ENCODE measurements at places on chromosomes 5 and 9.
A peak's percentile ranks its signal among the peaks of the same experiment; 100 is the strongest.

DNA sequence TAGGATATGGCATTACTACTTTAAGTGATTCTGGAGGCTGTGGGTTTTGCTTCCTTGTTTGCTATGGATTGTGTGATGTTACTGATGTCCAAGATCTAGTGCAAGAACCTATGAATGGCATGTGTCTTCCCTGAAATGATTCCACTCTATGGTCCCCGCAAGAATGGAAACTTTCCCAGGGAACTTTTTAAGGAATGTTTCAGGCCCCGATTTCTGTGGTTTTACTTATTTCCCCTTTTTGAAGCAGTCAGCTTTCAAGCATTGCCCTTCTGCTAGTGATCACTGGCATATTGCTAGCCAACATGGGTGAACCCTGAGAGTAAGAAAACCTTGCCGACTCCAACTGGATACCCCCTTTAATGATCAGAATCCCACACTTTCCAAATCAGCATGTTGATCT, 26.6 kb upstream of the CD180 start:
- no peak for DNase-seq

GRCh38 chr9:114301798-114302565, 20.9 kb upstream of the ORM1 start:
- no peak for DNase-seq

DNA sequence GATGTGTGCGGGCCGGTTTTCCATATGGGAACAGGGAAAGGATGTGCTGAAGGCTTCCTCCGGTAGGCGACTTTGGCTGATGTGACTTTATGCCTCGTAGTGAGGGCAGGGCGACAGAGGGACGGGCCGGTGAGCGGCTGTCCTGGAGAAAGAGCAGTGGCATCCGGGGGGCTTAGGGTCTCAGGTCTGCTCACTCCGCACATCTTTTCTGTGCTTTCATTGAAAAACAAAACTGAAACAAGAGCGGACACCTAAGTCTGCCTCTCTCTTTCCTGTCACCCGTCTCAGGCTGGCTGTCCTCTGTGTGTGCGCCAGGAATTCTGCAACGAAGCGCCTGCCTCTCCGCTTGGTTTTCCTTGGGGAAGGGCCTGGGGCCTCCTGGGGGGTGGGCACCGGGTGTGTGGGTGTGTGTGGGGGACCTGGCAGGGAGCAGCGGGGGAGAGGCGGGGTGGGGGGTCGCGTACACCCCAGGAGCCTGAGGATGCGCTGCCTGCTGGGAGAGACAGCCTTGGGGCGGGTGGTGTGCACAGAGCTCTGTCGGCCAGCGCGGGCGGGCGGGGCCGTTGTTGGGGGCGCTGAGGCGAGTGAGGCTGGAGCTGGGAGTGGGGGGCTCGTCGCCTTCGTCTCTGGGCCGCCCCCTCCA, 580 bp upstream of the PRRX2 start:
- DNase-seq, result no peak

DNA sequence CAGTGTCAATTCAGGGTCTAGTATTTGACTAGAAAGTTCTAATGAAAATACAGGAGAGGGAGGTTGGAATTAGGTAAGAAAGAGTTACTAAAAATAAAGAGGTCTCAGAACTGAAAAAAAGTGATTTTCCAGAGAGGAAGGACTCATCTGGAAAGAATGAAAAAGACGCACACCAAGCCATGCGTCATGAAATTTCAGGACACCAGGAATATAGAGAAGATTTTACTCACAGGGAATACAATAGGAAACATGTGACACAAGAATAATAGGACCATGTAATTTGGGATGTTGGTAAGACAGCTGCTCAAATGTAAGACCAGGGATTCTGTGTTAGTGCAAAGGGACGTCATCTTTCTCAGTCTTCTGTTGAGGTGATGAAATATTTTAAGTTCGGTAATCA, 224.7 kb downstream of the GDNF start:
- DNase-seq, result no peak

DNA sequence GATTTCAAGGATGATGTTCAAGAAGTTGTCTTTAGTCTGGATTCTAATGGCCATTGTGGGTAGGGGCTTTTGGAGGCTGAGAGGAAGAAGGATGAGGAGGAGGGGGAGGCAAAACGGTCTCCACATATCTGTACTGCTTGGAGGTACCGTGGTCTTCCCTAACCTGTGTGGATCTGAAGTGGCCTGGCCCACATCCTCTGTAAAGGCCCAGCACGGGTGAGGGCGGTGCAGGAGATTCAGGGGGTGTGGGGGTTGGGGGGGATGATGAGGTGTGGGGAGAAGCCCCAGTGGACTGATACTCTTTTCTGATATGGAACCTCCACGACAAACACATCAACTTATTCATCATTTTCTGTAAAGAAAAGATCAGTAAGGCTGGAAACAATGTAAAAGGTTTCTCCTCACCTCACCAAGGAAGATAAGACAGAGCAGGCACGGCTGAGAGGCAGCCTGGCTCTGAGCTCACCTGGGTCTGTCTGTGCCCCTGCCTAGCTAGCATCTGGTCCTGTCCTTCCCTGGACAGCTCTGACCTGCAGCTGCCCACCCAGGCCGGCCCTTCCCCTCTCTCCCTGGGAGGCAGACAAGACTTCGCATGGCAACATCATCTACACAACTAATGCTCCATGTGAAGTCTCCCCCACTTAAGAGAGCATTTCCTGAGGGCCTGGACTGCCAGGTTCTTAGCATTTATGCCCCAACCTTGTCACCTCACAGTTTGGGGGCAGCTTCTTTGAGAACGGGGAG, 5.6 kb upstream of the IL3 start:
- DNase-seq, result no peak

DNA sequence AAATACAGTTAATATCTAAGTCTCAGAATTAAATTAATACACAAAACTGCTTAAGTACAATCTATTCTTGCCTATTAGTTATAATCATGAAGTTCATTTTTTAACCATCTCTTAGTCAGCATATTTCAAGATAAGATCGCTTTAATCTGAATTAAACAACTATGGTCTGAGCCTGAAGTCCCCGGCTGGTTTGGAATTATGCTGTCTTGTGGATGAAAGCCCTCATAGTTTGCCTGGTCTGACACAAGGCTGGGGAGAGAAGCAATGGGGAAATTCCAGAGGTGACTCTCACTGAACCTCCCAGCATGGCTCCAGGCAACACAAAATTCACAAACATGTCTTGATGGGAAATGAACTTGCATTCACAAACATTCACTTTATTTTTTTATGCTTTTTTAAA, 28.0 kb upstream of the GRAMD2B start:
- DNase-seq, result no peak

- DNase-seq, result no peak
Measured at GRCh38 chr9:71704796-71705195, 63.5 kb downstream of the CEMIP2 start.

DNA sequence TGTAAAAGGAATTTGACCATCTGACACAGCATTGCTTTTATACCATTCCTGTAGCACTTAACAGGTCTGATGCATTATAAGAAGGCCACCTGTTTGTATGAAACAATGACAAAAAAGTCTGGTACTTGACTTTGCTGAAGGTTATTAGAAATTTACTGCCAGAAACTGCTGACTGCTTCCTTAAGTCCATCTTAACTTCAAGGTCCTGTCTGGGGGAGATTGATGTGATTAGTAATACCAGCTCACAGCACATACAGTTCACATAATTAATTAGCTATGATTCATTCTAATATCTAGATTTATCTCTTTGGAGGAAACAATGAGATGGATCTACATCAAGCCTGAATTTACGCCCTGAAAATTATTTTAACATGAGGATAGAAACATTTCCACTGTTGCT, 49.6 kb upstream of the TEK start:
- no peak for DNase-seq

GRCh38 chr5:128538000-128538249, at the start of gene FBN2:
Gene FBN2, minus strand, starts transcription at chr5:128538245. Its CDS starts 642 bp downstream, at chr5:128537603.
- DNase-seq, result no peak

DNA sequence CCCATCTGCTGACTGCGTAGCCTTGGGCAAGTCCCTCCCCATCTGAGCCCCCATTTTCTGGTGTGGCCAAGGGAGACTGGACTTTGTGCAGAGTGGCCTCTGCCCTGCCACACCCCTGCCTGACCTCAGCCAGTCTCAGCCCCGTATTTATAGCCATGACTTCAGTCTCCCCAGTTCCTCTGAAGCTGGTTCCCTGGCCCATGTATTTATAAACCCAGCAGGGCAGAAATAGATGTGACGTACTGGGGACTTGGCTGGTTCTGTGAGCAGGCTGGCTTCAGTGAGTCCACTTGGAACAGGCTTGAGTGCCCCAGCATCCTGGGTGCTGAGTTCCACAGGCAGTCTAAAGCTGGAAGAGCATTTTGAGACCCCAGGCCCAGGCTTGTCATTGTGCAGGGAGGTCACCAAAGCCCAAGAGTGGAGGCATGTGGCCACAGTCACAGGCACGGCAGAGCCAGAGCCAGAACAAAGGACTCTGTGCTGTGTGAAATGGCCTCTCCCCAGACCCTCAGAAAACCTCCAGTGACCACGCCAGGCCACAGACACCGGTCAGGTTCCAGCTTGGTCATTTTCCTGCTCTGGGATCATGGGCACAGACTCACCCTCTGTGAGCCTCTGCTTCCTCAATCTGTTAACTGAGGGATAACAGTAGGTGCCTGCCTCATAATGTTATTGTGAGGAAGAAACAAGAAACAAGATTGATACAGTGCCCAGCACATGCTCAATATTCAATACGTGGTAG, 30.4 kb upstream of the SYNPO start:
- no peak for DNase-seq

GRCh38 chr9:110531776-110532175, 47.8 kb downstream of the SVEP1 start:
- DNase-seq, result no peak

- DNase-seq, result no peak
Measured at GRCh38 chr9:24459953-24460352, 85.7 kb downstream of the IZUMO3 start.

- DNase-seq, result no peak
Measured at GRCh38 chr5:144594919-144595318, 424.2 kb downstream of the KCTD16 start.

DNA sequence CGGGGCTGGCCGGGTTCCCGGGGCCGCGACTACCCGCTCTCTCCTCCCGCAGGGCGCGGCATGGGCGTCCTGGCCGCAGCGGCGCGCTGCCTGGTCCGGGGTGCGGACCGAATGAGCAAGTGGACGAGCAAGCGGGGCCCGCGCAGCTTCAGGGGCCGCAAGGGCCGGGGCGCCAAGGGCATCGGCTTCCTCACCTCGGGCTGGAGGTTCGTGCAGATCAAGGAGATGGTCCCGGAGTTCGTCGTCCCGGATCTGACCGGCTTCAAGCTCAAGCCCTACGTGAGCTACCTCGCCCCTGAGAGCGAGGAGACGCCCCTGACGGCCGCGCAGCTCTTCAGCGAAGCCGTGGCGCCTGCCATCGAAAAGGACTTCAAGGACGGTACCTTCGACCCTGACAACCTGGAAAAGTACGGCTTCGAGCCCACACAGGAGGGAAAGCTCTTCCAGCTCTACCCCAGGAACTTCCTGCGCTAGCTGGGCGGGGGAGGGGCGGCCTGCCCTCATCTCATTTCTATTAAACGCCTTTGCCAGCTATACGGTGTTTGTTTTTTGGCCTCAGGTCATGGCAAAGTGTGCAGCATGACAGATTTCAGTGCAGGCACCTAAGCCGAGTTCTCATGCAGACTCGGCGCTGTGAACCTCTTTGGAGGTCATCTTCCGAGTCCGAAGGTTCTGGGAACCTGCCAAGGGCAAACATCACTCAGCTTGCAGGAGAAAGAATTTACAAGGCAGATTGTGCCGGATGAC, 516 bp downstream of the MRPL41 start:
- DNase-seq, result no peak

DNA sequence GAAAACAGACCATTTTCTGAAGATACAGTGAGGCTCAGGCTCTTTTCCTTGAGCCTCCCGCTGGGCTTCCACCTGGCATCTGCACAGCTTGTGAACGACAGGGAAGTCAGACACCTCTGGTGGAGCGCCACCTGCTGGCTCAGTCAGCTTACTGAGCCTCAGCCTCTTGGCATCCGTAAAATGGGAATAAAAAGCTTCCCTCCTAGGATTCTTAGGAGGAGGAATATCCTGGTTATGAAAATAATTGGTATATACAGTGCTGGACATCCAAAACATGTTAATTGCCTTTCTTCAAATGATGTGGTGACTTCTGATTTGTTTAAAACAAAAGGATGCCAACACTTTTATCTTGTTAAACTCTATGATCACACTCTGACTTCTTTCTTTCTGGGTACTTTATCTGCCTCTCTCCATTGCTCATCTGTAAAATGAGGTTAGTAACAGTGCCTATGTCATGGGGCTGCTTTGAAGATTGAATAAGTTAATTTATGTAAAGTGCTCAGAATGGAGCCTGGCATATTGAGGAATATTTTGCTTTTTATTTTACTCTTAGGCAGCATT, 67.5 kb downstream of the MAMDC2 start:
- DNase-seq, result peak; percentile 25

DNA sequence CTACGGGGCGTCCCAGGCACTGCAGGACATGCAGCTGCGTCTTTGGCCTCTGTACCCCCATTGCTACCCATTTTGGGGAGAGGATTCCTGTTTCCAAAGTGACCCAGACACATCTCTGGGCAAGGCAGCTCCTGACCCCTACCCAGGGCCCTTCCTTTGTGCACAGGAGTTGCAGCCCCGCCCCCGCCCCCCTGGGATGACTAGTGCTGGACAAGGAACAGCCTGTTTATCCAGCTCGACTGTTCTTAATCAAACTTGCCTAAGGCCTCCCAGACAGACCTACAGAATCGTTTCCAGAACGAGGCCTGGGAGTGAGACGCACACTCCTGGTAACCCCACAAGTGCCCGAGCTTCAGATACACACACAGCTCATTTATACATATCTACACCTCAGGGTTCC, 13.2 kb downstream of the DIPK1B start:
- DNase-seq, result no peak

DNA sequence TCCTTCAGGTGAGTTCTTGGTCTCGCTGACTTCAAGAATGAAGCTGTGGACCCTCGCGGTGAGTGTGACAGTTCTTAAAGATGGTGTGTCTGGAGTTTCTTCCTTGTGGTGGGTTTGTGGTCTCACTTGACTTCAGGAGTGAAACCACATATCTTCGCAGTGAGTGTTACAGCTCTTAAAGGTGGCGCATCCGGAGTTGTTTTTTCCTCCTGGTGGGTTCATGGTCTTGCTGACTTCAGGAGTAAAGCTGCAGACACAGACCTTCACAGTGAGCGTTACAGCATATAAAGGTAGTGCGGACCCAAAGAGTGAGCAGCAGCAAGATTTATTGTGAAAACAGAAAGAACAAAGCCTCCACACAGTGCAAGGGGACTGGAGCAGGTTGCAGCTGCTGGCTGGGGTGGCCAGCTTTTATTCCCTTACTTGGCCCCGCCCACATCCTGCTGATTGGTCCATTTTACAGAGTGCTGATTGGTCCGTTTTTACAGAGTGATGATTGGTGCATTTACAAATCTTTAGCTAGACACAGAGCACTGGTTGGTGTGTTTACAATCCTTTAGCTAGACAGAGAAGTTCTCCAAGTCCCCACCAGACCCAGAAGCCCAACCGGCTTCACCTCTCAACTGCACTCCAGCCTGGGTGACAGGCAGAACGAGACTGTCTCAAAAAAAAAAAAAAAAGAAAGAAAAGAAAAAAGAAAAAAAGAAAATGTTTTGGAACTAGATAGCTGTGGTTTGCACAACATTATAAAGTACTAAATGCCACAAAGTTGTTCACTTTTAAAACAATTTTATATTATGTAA, 9.1 kb upstream of the ERMP1 start:
- DNase-seq, result peak; percentile 18

All from activated T-cell treated with anti-CD3 and anti-CD28 coated beads for 1 hour (primary cell).